ENCODE measurements at places on chromosomes 16 and 17.
A peak's percentile ranks its signal among the peaks of the same experiment; 100 is the strongest.

DNA sequence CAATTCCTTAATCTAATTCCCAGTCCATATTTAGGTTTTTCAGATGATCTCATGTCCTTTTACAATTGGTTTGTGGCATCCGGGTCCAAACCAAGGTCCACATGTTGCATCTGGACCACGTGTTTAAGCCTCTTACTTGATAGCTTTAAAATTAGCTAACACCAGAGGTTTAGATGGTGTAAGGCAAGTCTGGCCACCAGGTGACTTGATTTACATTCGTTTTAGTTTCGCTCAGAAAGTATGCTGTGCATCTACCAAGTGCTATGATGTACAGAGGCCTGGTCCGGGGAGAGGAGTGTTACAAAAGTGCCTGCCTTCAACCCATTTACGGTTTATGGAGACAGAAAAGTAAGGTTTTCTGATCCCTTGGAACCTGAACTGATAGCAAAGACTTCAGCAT lies 878 bp upstream of the DNAJA2 start:
- DNase-seq: no peak

GRCh38 chr16:54140057-54140787 lies 146.4 kb downstream of the IRX3 start:
- no peak for DNase-seq

- DNase-seq: no peak
Observed at GRCh38 chr17:1047177-1047878, 50.4 kb downstream of the TIMM22 start.

- no peak for DNase-seq
Observed at GRCh38 chr17:73592501-73592961, 51.7 kb downstream of the SDK2 start.

GRCh38 chr16:81105946-81106345 lies 9.8 kb upstream of the GCSH start:
- DNase-seq: no peak

- DNase-seq: no peak
Observed at GRCh38 chr17:70947636-70948565, 778.6 kb downstream of the KCNJ2 start.

- no peak for DNase-seq
Observed at GRCh38 chr17:4895121-4895520, 4.2 kb upstream of the C17orf107 start.

- no peak for DNase-seq
Observed at GRCh38 chr16:2087748-2088631, 40.2 kb downstream of the TSC2 start.

- no peak for DNase-seq
Observed at GRCh38 chr17:32551186-32551955, 64.6 kb downstream of the CDK5R1 start.

DNA sequence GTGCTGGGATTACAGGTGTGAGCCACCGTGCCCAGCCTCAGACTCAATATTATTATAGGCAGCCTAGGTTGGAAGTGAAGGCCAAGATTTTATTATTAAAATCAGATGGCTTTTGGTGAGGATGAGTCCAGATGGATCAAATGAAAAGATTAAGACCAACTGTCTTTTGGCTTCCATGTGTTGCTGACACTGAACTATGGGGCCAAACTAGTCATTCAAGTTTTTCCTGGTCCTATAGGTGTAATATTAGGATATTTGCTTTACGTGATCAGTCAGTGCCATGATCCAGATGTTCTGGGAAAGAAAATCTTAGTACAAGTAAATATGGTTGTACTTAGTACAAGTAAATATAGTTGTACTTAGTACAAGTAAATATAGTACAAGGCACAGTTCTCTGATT lies 140.6 kb downstream of the MAP2K6 start:
- DNase-seq: no peak

DNA sequence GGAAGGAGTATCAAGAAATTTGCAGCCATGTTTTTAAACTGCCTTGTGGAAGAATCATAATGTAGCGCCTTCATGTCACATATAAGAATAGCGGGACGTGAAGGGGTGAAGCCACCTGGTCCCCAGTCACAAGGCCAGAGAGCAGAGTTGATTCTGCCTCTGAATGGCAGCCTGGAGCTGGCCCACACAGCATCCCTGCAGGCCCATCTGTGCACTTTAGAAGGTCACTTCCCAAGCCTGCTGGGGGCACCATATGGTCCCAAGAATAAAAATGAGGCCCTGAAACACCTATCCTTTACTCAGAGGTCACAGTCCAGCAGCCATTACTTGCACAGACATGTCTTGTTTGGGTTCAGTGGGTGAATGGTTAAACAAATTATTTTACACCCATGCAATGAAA lies 15.0 kb downstream of the CD300E start:
- DNase-seq: no peak

DNA sequence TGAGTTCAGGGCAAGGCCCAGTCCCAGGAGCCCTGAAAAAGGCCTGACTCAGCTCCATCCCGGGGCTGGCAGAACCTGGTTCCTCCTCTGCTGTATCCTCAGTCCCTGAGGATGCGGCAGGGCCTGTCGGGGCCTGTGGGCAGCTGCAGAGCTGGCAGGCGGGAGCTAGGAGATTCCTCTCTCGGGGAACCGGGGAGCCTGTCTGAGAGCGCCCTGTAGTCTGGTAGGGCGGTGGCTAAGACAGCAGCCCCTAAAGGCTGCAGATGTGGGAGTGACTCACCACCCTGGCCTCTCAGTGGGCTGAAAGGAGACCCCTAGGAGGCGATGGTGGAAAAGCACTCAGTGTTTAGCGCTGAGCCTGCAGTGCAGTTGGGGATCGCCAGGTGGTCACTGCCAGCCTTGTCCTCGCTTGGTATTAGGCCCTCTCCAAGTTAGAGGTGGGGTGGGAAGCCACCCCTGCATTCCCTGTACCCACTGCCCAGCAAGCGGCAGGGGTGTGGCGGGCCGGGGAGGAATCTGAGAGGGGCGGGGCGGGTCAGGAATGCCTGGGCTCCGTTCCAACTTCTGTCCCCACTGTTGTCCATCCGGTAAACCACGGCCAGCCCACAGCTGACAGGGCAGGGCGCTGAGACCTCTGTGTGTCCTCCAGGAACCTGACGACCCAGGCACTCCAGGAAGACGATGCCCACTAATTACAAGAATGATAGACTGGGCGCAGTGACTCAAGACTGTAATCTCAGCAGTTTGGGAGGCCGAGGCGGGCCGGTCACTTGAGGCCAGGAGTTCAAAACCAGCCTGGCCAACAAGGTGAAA lies 29.5 kb upstream of the CDH1 start:
- no peak for DNase-seq

DNA sequence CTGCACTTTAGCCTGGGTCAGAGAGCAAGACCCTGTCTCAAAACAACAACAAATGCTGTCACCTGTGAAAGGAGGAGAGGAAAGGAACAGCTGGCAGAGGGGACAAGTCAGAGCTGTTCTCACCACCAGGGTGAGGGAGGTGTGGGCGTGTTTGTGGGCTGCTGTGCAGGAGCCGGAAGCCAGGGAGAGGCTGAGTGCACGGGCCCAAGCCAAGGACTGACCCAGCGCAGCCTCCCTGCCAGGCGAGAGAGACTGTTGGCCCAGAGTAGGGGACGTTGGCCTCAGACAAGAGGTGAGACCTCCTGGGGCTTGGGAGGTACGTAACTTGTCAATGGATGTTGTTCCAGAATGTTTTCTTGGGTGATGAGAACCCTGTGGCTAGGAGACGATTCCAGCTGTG lies 10.7 kb downstream of the SPNS2 start:
- DNase-seq: no peak

DNA sequence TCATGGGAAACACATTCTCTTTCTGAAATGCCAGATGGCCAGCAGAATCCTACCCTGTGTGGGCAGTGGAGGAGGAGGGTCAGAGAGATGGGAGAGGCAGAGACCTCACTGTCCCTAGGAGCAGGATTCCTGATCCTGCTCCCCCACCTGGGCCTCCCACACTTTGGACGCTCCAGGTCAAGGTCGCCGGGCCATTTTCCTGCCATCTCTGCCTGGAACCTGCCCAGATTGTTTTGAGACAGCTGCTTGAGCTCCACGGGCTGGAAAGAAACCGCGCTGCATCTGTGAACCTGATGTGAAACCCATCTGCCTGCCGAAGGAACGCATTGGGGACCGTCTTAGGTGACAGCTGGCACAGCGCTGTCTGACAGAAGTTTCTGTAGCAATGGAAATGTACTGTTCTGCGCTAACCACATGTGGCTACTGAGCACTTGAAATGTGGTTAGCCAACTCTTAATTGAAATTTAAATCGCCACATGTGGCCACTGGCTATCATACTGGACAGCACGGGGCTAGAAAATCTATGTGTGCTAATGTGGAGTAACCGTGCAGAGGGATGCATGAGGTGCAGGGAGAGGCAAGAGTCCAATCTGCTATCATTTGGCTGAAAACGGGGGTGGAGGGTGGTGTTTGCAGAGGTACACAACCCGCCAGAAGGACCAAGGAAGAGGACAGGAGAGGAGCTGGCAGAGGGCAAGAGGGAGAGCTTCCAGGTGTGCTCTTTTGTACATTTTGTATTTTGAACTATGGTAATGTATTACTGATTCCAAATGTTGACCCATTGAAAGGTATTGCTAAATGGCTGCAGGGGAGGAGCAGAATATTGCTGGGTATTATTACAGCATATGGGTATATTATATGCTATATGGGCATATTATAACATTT lies 15.4 kb upstream of the NUBP1 start:
- DNase-seq: no peak

- no peak for DNase-seq
Observed at GRCh38 chr17:4980644-4981216, 6.7 kb downstream of the CAMTA2 start.

- no peak for DNase-seq
Observed at GRCh38 chr17:82170412-82170961, 42.2 kb downstream of the CCDC57 start.

GRCh38 chr16:11301645-11302501 lies 20.7 kb upstream of the PRM1 start:
- DNase-seq: no peak

DNA sequence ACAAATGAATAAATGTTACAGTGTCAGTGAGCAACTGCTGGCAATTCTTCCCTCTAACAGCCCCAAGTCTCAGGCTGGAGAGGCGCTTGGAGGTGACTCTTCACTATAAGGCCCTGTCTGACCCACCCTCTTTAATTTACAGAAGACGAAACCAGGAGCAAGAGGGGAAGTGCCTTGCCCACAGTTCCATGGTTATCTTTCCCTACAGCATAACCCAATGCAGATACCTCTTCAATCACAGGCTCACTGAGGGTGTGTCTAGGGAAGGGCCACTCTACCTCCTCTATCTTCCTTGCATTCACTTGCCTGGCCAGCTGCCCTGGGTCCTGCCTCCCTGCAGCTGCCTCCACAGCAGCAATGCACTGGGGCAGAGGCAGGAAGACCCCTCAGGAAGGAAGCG lies 9.6 kb upstream of the N4BP1 start:
- no peak for DNase-seq

GRCh38 chr17:47205419-47205963 lies 3.7 kb upstream of the MYL4 start:
- peak; percentile 80 for DNase-seq

- no peak for DNase-seq
Observed at GRCh38 chr16:89744813-89745212, 23.5 kb downstream of the ZNF276 start.

DNA sequence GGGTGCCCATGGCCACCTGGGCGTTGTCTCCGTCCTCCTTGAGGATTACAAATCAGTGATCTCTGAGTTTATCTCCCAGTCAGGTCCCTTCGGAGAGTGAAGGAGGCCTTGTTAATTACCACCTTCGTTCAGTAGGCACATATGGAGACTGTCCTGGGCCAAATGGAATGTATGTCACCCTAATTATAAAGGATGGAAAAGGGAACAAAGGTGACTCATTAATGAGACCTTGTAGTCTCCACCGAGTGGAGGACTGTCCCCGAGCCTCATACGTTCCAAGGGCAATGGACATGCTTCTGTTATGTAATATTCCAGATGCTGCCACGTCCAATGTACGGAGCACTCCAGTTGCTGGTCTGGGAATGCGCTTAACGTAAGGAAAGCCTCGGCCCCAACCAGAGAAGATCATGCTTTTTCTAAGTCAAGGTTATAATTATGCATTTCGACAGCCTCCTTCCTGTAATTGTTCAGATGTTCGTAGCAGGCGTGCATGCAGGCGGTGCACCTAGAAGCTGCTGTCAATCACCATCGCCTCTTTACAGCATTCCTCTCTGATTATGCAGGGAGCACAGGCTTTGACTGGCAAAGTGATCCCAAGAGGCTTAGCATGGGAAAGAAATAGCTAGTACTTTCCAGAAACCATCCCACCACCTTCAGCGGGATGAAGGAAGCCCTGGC lies 22.4 kb upstream of the SEC14L1 start:
- no peak for DNase-seq

DNA sequence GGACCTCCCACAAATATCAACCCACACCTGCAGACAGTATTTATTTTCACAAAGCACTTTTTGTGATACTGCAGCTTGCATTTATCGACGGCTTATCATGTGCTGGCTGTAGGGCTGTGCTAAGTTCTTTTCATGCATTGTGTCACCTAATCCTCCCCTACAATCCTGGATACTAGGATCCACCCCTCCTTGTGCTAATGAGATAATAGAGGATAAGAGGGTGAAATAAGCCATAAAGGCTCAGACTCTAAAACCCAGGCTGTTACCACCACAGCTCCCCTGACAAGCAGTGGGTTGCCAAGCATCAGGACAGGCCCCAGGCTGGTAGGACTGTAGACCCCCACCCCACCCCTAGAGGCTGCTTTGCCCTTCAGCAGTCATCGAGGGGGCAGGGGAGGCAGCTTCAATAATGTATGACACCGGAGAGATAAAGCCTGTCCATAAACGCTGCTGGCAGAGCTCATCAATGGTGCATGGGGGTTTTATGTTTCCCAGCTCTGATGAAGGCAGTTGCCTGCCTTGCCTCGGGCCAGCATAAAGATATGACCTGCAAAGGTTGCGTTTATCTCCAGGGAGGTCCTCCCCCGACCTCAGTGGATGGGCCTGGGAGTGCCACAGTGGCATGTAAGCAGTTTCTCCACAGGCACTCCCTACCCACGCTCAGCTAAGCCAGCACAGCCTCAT lies 73.9 kb upstream of the C16orf82 start:
- no peak for DNase-seq

DNA sequence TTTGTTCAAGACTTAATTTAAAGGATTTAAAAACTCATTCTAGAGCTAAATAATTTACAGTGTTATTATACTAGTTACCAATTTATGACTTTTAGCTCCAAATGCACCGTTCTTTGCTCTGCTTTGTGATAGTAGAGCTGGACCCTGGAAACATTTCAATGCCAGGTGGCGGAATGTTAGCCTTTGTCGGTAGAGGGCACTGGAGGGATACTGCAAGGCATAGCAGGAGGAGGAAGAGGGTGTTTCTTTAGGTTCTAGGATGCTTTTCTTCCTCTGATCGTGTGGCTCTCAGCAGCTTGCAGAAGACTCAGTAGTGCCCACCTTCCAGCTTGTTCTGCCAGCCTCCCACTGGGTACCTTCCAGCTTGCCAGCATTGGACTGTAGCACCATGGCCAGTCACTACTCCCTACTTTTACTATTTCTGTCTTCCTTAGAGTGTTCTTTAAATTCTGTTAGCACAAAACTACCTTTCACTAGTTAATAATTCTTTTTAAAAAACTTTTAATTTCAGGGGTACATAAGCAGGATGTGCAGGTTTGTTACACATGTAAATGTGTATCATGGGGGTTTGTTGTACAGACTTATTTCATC lies 325.3 kb downstream of the UTP18 start:
- no peak for DNase-seq

- no peak for DNase-seq
Observed at GRCh38 chr17:57944908-57945307, 10.3 kb downstream of the CUEDC1 start.

- DNase-seq: no peak
Observed at GRCh38 chr17:44006272-44006597, 1.8 kb downstream of the NAGS start.

- DNase-seq: no peak
Observed at GRCh38 chr17:752620-753219, 656 bp upstream of the GEMIN4 start.

GRCh38 chr16:71303938-71304337 lies 14.7 kb upstream of the CMTR2 start:
- DNase-seq: no peak

Measured in fibroblast of skin of left quadriceps (primary cell).